ENCODE measurements at places on chromosomes 1 and 21.

DNA sequence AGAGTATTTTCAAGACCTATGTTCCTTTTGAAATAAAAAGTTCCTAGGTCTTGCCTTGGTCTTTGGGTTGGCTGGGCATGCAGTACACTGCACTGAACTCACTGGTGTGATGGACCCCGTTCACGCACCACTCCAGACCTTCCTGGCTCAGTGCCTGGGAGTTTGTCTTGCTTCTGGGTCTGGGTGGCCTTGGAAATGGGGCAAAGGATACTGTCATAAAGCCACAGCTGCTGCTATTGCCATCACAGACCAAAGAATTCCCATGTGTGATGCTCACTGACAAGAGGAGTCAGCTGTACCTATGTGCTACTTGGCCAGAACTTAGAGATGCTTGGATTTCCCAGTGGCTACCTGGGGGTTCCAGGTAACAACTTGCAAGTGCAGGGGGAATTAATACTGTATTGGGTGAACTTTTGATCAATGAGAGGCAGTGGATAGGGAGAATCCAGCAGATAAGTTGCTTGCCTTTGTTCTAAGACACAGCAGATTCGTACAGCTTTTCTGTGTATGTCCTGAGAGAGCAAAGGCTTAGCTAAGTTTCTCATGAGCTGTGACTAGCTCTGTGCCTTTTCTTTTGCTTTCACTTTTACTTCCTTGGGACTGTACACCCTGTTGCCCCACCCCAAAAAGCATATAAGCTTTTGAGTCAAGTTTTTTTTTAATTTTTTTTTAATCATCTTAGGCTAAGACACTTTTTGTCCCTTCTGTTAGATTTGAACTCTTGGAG is 115.3 kb downstream of the RUNX1 start:
- DNase-seq = no peak

DNA sequence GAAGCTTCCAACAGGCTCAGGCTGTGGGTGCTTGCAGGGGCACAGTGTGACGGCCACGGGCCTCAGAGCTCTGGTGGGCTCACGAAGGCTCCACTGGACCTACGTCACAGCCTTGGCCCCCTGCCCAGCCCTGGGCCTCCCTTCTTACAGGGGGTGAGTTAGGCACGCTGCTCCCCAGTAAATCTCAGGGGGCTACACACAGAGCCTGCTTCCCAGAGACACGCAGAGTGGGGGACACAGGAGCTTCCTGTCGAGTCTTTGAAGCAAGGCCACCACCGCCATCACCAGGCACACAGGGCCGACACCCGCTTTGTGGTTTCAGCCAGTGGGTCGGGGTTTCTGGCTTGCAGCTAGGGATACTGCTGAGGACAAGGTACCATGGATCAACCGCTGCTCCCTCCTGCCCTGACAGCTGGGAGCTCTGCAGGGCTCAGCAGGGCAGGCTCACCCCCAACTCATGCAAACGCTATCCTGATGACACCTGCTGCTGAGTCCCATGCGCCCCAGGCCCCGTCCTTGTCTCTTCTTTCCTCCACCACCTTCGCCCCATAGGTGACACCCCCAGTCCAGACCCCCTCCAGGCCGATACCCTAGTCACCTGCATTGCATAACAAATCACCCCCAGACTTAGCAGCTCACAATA is 5.5 kb upstream of the CFAP410 start:
- no peak for DNase-seq

DNA sequence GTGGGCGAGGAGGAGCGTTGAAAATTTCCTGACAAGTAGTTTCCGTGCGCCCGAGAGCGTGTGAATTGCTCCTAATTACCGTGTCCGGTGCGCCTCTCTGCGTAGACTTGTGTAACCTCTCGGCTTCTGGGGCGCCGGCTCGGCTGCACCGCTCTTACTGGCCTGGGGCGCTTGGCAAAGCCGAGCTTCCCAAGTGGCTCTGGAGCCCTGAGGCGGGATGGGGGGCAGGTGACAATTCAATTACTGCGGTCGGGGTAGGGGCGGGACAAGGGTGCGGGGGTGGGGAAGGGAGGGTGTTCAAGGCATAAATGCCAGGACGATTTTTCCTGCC is 392 bp upstream of the DMRTA2 start:
- no peak for DNase-seq

- no peak for DNase-seq
Observed at GRCh38 chr1:29712284-29712651, 475.9 kb downstream of the PTPRU start.

DNA sequence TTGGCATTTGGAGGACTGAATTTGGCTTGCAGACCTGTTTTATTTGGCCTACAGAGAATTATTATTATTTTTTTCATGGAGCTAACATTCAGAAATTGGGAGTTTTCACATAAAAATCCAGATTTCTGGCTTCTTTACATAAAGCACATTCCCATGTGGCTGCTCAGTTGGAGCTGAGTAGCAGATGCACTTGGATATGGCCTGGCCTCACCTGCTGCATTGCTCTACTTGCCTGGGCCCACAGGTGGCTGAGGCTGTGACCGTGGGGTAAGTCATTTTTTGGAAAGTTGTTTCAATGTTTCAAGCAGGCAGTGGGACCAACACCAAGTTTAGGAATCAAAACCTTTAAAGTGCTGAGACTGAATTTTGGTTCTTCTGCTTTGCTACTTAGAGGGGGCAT is 56.7 kb downstream of the GADD45A start:
- DNase-seq = no peak

- no peak for DNase-seq
Observed at GRCh38 chr1:31208361-31208945, 31.2 kb downstream of the NKAIN1 start.

DNA sequence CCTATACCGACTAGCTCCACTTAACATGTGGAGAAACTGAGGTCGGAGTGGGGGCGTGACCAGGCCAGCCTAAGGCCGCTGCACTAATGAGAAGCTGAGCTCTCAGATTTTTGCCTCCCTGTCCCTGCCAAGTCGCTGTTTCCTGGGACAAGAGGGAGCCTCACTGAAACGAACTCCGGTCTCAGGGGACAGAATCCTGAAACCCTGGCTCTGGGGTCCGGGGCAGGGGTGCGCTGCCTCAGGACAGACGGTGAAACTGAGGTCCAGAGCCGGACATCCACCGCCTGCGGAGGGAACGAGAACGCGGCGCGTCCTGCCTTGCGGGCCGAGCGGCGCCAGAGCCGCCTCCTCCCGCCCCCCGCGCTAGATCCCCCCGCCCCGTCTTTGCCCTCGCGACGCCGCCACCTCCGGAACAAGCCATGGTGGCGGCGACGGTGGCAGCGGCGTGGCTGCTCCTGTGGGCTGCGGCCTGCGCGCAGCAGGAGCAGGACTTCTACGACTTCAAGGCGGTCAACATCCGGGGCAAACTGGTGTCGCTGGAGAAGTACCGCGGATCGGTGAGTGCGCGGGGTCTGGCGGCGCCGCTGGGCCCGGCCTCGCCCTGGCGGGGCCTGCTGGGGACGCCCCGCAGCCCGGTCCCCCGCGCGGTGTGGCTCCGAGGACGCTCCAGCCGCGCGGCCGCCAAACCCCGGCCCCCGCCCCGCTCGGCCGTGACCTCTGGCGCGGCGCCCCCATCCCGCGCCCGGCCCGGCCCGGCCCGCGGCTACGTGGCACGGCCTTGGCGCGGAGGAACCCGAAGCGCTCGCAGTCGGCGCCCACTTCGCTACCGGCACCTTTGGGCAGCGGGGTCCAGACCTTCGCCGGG is at the start of gene GPX7:
TSS of gene GPX7 (plus strand) at position 381 of the 865 bp plus-strand sequence. CDS start at position 420, 39 bp downstream.
- peak; percentile 62 for DNase-seq

DNA sequence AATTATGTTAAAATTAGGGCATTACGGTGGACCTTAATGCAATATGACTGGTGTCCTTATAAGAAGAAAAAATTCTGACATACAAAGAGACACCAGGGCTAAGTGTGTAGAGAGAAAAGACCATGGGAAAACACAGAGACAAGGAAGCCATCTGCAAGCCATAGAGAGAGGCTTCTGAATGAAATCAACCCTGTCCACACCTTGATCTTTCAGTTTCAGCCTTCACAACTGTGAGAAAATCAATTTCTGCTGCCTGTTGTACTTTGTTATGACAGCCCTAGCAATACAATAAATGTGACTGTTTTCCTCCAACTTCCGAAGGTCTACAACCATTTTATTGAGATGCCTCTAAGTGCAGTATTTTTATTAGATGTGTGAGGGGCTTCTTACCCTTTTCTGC is 1407.2 kb downstream of the MRPL39 start:
- DNase-seq = no peak

DNA sequence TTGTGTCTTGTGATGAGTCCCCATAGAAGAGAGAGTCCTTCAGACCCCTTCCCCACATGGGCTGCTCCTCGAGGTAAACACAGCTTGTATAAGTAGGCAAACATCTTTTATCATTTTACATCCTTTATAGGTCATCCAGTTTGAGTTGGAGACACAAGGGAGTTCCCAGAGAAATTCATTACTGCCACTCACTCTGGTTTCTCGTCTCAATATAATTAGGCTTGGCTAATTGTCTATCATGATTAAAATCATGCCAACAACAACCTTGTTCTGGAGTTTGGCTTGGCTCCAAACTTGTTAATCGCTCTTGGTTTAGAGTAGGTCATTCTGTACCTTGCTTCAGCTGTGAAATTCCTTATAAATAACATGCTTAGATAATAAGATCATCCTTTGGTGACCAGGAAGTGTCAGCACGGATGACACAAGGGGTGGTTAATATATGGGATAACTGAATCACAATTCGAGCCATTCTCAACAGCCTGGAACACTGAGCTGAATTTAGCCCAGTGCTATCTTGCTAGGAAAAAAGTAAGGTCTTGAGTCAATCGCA is 70.7 kb upstream of the DAB1 start:
- DNase-seq = no peak

DNA sequence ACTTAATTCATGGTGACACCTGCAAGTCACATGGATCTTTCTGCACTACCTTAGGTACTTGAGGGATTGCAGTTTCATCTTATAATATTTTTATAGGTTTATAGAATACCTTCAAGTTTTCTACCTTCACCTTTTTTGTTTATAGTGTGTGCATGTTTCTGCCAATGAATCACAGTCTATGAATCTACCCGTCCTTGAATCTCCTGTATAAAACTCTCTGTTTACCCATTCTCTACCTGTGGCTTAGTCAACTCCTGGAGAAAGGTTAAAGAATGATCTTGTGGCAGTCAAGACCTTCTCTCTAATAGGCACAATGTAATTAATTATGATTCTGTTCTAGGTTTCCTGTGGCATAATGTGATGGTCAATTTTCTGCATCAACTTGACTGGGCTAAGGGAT is 3.2 kb upstream of the GSTM2 start:
- DNase-seq = no peak

Data from activated CD4-positive, alpha-beta T cell treated with anti-CD3 and anti-CD28 coated beads, Interleukin-2, amount 50 U/mL, for 1 hour (primary cell).